GM23338 (cell line): ENCODE measurements at places on chromosomes 7 and 10. TPM values are rescaled to one million over a fixed set of nuclear protein-coding genes. Genes with fewer than 3 reads are reported as not detected.

Gene ZNRF2
- polyA plus RNA-seq, result 6.0 TPM in 2 replicates

GRCh38 chr7:96300986-96301385 lies 20.9 kb downstream of the SLC25A13 start:
- no peak for DNase-seq

DNA sequence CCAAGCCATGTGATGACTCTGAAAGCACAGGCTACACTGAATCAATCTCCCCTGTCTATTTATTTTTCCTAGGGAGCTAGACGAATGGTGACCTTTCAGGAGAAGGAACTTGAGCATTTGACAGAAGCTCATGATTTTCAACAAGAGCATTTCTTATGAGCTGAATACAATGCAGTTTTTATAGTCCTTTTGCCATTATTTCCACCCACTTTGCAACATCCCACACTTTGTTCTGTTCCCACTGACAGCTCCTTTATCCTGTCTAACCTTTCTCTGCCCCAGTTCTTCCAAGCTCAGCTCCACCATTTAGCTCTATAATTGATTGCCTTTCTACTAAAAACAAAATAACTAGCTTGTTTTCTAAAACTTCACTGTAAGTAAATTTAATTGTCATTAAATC lies 91.9 kb upstream of the PRSS1 start:
- DNase-seq, result no peak

DNA sequence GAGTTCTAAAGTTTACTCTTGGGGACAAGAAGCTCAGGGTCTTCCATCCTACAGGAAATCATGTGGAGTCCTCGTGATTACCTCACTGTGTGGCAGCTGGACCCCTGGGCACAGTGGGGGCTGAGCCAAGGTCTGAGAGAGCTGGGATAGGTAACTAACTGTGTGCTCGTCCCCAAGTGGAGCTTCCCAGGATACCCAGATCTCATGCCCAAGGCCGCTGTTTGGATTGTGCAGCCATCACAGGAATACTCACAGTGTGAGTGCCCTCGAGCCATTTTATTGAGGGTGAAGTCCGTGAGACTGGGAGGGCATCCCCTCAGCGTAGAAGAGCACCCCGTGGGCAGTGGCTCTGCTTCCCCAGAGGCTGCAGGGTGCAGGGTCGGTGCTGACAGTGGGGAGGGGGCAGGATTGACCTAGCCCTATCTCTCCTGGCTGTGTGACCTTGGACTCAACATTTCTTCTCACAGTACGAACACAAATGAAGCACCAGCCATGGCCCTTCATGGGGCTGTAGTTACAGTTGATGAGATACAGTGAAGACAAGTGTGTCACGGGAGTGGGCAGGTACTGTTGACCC lies 69.6 kb upstream of the LEP start:
- DNase-seq, result no peak

- DNase-seq, result no peak
Observed at GRCh38 chr10:125004571-125005311, 62.8 kb downstream of the ZRANB1 start.
